ENCODE measurements at places on chromosomes 7 and 10.

GRCh38 chr7:3193379-3194120 is 107.5 kb upstream of the SDK1 start:
- DNase-seq: no peak

GRCh38 chr10:57008189-57008588 is 647.1 kb upstream of the ZWINT start:
- no peak for DNase-seq

DNA sequence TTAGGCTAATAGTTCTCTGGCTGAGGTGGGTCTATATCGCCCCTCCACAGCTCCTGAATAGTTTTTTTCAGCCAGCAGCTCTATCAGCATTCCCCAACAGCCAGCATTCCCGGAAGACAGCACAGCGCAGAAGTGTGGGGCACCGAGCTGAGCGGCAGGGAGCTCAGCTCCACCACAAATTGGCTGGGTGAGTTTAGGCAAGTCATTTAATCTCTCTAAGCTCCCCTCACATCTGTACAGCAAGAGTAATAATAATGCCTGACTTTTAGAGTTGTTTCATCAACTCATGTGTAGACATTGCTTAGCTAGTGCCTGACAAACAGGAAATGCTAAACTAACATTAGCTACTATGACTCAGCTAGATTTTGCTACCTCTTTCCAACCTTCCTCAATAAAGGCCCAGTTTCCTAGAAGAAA is 247.9 kb upstream of the PTN start:
- DNase-seq: no peak

DNA sequence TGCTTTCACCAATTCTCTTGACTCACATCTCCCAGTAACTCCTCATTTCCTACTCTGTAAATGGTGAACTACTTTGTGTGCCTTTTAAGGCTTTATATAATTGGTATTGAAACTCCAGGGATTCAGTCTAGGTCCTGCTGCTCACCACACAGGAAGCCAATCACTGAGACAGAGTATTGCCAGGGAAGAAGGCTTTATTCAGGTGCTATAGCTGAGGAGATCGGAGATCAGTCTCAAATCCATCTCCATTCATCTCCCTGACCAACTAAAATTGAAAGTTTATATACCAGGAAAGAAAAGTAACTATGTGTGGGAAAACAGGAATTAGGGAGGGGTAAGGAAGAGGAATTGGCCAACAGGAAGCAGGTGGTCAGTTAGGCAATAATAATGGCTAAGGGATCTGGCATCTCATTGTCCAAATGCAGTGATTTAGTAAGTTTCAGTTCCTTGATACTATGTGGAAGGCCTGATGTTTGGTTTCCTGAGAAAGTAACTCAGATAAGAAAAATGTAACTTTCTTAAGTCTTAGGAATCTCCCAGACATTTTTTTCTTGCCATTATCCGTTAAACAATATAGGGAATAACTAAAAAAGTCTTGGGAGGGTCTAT is 10.2 kb upstream of the SDHAF3 start:
- no peak for DNase-seq

DNA sequence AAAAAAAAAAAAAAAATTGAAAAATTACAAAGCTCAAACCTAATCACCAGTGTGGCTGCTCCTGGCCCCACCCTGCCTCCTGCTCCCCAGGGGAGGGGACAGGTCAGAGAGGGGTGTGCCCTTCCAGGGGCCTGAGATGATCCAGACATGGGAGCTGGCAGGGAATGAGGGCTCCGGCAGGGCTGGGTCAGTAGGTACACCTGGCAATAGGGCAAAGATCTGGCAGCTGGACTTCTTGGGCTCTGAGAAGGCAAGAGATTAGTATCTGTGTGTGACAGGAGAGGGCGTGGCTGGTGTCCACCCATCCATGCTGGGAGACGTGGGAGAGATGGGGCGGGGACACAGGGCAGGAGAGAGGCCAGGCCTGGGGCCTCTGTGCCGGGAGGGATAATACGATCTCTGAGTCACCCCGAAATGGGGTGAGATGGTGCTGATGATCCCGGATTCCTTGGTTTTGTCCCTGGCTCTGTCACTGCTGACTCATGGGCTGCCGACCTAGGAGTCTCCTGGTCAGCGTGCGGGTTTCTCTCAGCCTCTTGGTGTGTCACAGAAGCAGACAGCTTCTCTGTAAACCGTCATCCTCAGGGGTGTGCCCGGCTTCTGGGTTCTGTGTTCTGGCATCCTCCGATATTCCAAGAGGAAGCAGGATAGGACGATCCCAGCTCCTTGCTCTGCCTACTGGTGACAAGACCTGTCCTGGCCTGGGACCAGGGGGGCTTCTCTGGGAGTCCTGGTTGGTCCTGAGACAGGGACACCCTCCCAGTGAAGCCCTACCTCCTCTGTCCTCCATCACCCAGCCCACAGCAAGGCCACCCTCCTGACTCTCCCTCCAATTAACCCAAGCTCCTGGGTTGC is 8.2 kb upstream of the CLDN4 start:
- peak; percentile 95 for DNase-seq

DNA sequence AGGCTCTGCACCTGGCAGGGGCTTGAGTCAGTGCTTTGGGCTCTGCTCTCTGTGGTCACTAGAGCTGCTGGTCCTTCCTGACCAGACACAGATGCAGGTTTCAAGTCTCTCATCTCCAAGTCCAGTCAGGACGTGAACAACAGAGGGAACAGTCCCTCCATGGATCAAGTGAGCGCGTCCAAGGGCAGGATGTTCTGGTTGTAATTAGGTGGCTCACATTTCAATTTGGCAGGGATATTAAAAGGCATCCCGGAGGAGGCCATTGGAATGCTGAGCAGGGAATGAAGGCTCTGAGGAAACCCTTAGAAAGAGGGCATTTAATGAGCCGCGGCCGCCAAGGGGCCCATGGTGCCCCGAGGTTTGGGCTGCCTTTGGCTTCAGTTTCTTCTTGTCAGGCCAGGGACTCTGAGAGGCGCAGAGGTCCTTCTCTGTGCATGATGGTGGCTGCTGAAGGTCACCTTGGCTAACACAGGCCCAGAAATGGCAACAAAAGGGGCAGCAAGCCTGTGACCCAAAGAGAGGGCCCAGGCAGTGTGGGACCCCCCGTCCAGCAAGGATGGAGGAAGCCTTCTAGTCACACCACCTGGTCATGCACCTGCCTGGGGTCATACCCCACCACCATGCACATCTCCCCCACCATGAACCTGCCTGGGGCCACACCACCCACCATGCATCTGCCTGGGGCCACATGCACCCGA is 30.7 kb upstream of the INPP5A start:
- DNase-seq: no peak

DNA sequence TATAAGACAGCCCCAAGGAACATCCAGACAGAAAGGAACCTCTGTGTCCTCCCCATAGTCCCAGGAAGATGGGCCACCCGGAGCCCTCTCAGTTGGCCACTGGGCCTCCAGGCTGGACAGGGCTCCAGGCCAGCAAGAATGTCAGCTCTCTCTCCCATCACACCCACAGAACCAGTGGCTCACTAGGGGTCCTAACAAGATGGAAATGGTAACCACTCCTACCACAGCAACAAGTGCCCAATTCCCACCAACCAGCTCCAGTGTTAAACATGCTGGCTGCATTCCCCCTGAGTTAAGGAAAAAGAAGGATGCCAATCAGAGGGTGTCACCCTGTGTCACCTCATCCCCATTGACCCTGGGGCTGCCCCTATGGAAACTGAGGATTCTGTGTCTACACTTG is 333.0 kb downstream of the GRID1 start:
- no peak for DNase-seq

DNA sequence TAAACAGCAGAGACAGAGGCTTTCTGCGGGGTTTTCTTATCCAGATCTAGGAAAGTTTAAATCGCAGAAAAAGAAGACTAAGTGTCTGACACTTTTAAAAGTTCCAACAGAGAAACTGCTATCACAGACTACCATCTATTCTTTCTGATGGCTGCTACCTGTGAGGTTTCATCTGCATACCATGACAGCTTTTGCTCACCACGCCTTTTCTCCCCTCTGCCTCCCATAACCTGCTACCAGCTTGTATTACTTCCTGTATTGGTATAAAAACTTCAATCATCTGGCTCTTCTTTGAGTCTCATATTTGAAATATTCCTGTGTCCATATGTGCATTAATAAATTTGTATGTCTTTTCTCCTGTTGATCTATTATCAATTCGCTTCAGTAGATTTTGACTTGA is 34.1 kb upstream of the RTKN2 start:
- DNase-seq: no peak

- no peak for DNase-seq
These were observed 35.4 kb upstream of the MKLN1 start for GRCh38 chr7:131292141-131292905.

DNA sequence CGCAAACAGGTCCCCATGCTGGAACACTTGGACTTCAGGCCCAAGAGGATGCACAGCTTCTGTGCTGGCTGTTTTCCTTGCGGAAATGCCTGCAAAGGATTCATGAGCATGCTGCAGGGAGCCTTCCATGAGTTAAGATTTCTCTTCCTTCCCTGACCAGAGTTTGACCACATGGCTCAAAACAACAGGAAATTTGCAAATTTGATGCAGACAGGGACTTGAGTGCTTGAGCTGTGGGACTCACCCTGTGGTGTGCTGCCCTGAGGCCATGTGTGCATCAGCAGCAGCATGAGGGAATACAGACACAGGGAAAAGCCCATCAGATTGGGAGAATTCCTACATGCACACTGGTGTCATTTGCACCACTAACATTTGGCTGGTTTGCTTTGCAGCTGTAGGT is 195.4 kb downstream of the CDC14C start:
- DNase-seq: no peak

- no peak for DNase-seq
These were observed 32.7 kb downstream of the R3HCC1L start for GRCh38 chr10:98167191-98167590.

- DNase-seq: no peak
These were observed 589.2 kb downstream of the LRMDA start for GRCh38 chr10:76020630-76021029.

Data from WERI-Rb-1 (cell line).